ENCODE measurements at places on chromosomes 1 and 21. TPM values are rescaled to one million over a fixed set of nuclear protein-coding genes. Genes with fewer than 3 reads are reported as not detected.

KCNK2 gene
- 14.7 TPM for total RNA-seq

NEK2 gene
- total RNA-seq = 56.5 TPM

ST6GALNAC5 gene
- total RNA-seq = 0.23 TPM

C1orf53 gene
- 8.9 TPM for total RNA-seq

SH3BGR gene
- total RNA-seq = 4.0 TPM
